ENCODE measurements at places on chromosomes 13 and 19.

DNA sequence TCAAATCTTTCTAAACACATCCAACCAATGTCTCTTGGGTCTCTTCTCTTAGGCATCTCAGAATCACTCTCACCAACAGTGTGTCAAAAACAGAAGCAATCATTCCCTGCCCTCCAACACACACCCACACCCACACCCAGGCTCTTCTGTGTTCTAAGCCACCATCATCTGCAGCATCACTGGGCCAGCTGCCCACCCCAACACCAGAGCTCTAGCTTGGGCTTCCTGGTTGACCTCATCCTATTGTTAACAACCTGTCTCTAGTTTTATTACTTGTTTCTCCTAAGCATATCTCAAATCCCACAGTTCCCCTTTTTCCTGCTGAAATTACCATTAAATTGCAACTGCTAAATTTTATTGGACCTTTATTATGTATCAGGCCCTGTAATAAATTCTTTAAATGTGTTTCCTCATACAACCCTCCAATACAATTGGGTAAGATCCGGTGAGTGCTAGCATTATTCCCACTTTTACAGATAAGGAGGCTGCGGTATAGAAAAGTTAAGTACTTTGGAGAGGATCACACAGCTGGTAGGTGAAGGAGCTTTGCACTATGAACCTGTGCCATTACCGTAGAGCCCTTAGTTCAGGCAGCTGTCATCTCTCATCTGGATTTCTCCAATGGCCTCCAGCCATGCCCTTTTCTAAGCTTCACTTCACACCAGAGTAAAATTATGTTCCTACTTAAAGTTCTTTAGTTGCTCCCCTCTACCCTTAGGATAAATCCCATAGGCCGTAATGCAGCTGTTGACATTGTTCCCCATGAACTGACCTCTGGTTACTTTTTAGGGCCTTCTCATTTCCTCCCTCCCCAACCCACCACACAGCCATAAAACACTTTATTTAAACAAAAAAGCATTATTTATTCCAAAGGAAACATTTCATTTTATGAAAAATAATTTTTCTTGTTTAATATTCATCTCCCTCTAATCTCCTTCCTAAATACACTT lies 227.7 kb downstream of the B3GLCT start:
- no peak for DNase-seq

DNA sequence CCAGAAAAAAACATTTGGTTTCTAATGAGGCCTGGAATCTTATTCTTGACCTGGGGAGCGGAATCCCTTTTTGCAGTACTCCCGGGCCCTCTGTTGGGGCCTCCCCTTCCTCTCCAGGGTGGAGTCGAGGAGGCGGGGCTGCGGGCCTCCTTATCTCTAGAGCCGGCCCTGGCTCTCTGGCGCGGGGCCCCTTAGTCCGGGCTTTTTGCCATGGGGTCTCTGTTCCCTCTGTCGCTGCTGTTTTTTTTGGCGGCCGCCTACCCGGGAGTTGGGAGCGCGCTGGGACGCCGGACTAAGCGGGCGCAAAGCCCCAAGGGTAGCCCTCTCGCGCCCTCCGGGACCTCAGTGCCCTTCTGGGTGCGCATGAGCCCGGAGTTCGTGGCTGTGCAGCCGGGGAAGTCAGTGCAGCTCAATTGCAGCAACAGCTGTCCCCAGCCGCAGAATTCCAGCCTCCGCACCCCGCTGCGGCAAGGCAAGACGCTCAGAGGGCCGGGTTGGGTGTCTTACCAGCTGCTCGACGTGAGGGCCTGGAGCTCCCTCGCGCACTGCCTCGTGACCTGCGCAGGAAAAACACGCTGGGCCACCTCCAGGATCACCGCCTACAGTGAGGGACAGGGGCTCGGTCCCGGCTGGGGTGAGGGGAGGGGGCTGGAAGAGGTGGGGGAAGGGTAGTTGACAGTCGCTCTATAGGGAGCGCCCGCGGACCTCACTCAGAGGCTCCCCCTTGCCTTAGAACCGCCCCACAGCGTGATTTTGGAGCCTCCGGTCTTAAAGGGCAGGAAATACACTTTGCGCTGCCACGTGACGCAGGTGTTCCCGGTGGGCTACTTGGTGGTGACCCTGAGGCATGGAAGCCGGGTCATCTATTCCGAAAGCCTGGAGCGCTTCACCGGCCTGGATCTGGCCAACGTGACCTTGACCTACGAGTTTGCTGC lies at the start of gene ICAM4:
Gene ICAM4, plus strand, starts transcription at position 153 of the 935 bp plus-strand sequence. Its CDS starts 58 bp downstream, at position 211.
- peak; percentile 96 for DNase-seq

DNA sequence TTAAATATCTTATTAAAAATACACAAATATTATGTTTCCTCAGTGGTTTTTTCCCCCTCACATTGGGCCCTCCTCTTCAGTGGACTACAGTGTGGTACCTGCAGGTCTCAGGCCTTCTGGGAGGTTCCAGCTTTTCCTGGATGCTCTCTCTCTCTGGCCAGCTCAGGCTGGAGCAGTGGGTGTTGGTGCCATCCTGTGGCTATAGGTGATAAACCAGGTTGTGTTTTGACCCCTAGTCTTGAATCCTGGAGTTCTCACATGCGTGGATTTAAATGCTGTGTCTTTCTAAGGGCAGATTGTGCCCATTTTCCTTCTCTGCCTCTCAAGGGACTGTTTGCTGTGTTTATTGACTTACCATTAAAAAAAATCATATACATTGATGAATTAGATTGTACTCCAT lies 41.2 kb upstream of the ZNF527 start:
- DNase-seq = peak; percentile 15

DNA sequence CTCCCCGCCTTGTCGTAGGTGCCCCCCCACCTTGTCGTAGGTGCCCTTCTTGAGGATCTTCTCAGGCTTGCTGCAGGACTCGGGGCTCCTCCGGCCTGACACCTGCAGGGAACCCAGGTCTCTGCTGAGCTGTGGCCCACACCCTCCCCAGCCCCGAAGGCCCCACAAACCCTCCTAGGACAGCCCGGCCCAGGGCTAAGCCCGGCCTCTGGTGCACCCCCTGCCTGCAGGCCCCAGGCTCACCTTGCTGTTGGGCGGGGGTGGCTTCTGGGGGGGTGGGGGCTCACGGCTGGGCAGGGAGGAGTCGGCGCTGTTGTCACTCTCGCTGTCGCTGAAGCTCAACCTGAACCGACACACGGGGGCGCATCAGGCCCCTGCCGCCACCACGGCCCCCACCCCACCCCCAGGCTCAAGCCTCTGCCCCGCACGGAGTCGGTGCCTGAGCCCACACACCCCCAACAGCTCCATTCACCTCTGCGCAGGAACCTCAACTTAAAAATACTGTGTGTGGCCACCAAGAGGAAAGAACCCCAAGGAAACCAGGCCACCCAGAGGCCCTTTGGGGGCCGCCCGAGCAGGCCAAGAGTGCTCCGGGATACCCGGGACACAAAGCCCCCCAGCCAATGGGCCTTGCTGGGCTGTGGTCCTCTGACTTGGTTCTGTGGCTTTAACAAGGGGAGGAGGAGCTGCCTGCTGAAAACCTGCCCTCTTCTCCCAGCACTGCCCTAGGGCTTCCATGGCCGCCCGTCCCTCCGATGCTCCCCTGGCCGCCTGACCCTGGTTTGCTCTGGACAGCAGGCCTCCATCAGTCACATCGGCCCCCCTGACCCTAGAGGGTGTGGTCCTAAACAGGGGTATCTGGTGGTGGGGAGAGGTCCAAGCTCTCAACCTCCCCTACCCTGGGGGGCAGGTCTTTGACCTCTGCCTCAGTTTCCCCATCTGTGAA lies 65.8 kb downstream of the MLLT1 start:
- DNase-seq = no peak

GRCh38 chr13:46404733-46405100 lies 17.7 kb upstream of the RUBCNL start:
- DNase-seq = no peak

DNA sequence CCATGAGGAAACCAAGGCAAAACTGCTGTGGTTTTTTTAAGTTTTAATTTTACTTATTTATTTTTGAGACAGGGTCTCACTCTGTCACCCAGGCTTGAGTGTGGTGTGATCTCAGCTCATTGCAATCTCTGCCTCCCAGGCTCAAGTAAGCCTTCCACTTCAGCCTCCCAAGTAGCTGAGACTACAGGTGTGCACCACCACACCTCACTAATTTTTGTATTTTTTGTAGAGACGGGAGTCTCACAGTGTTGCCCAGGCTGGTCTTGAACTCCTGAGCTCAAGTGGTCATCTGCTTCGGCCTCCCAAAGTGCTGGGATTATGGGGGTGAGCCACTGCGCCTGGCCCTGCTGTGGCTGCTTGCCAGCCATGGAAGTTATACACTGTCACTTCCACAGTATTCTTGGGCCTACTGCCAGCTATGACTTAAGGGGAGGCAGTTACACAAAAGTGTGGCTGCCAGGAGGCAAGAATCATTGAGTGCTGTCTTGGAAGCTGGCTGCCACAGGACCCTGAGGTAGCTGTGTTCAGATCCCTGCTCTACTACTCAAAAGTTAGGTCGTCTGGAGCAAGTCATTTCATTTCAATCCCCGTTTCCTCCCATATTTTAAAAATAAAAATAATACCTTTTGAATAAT lies 12.7 kb downstream of the FARP1 start:
- no peak for DNase-seq

GRCh38 chr19:6402837-6403608 lies 10.1 kb upstream of the GTF2F1 start:
- no peak for DNase-seq

DNA sequence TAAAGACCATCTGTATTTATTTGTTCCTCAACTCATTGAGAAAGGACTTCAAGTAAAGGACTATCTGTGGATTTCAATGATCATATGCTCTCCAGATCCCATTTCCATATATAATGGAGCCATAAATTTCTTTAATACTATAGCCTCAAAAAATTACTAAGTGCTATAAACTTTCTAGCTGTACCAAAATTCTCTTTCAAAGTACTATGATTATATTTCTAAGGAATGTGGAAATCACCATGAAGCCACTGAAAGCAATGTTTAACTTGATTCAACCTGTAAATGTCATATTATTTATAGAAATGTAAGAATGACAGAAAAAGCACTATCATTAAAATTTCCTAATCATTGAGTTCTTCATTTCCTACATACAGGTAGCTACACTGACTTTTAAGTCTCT lies 20.7 kb downstream of the TBC1D4 start:
- DNase-seq = no peak

GRCh38 chr13:40116008-40116407 lies 460.5 kb downstream of the COG6 start:
- peak; percentile 58 for DNase-seq

GRCh38 chr19:2394442-2395292 lies 32.7 kb downstream of the TIMM13 start:
- DNase-seq = peak; percentile 44

DNA sequence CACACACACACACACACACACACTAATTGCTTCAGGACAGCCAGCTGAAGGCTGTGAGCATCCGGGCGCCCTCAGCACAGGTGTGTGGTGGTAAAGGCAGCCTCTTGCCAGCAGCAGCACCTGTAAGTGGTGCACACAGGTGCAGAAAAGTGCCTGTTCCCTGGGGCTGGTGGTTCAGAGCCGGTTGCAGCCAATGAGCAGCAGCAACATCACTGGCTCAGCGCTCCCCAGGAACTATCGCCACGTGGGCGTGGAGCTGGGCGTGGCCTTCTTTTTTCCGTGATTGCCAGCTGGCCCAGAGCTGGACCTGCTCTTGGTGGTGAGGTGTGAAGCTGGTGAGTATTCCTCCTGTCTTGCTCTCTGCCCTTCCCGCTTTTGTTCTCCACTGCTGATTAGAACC lies at the start of gene NLRP5:
Gene NLRP5, plus strand, starts transcription at position 289 of the 400 bp plus-strand sequence.
- no peak for DNase-seq
